Activated gamma-delta T cell treated with anti-CD3 and anti-CD28 coated beads, Interleukin-2, amount 50 U/mL, for 16 hours (primary cell): ENCODE measurements at places on chromosomes 16 and 17.

- no peak for DNase-seq
Measured at GRCh38 chr17:37111329-37111728, 162.6 kb downstream of the AATF start.

GRCh38 chr17:47959825-47960655, 2.4 kb upstream of the PRR15L start:
- DNase-seq: no peak

- no peak for DNase-seq
Measured at GRCh38 chr16:24734382-24734781, 4.9 kb downstream of the TNRC6A start.

- DNase-seq: peak; percentile 40
Measured at GRCh38 chr17:80254396-80255251, 6.0 kb upstream of the RNF213 start.

- DNase-seq: no peak
Measured at GRCh38 chr16:27745348-27745747, 195.4 kb downstream of the KATNIP start.

DNA sequence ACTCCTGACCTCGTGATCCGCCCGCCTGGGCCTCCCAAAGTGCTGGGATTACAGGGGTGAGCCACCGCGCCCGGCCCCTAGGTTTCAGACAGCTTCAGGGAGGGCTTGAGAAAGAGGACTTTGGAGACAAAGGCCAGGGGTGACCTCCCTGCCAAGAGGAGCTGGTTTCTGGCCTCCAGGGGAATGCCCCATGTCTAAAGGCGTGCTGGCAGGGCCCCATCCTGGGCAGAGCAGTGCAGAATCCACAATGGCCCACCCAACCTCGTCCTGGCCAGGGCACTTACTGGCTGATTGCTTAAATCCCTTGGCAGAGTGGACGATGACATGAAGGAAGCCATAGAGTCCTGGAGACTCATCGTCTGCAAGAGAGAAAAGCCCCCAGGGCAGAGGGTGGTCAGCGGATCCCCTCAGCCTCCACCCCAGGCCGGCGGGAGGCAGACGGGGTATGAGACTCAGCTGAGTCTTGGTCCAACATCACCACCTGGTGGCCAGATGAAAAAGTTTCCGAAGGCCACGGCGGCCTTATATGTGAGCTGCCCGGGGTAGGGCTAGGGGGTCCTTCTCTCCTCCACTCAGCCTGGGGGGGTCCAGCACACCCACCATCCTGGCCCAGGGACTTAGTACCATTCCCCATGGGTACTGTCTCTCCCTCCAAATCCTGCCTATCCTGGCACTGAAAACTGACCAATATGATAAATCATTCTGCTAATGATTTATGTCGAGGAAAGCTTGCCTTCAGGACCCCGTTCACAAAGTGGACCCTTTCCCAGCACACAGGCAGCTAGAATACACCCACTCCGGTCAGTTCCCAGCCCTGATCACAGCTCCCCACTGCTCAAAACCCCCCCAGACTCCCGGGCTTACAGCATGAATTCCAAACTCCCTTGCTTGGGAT, 59.1 kb downstream of the TIMM22 start:
- peak; percentile 18 for DNase-seq

GRCh38 chr16:57017251-57017650, 27.9 kb downstream of the NLRC5 start:
- DNase-seq: no peak

DNA sequence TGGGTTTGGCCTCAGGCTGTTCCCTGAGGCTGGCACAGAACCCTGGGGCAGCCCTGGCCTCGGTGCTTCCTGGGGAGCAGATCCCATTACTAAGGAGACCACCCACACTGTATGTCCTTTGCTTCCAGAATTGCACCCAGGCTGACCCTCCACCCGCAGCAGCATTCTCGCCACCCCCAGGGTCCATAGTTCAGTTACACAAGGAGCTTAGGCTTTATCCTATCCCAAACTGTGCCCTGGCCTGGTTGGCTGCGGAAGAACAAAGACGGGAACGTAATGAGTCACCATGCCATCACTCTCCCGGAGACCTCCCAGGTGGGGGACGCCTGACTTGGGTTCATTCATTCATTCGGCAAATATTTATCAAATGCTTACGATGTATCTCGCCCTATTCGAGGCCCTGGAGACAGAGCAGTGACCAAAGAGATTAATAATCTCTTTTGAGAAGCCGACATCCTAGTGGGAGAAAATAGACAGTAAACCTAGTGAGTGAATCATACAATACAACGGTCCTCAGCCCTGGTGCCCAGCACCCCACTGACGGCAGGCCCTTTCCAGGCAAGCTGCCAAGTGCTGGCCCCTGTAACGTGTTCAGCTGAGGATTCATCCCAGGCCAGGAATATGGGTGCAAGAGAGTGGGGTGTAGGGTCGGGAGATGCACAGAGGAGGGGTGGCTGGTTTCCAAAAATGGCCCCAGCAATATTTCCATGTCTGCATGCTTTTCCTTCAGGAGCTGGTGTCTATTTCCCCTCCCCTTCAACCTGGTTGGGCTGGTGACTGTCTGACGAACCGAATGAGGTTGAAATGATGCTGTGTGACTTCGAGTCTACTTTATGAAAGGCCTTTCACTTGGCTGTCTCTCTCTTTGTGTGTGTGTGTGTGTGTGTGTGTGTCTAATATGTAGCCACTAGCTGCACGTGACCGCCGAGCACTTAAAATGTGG, 134.2 kb downstream of the MGAT5B start:
- no peak for DNase-seq

DNA sequence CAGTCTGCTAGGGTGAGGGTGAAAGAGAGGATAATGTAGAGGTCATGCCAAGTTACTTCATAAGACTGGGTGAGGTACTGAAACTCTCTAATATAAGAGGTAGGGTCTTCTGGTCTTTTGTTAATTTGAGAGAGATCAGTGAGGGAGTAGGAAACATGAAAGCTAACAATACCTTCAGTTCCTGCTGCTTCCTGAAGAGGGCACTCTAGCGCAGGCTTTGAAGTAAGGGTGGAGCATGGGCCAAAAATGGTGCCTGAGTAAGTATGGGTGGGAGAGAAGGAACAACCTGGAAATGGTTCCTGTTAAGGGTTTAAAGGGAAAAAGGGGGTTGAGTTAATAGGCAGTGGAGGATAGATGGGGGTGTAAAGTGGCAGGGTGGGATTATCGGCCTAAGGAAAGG, 2449.5 kb downstream of the TP53TG3F start:
- DNase-seq: no peak

- no peak for DNase-seq
Measured at GRCh38 chr17:48491527-48492273, 39.1 kb downstream of the HOXB1 start.

DNA sequence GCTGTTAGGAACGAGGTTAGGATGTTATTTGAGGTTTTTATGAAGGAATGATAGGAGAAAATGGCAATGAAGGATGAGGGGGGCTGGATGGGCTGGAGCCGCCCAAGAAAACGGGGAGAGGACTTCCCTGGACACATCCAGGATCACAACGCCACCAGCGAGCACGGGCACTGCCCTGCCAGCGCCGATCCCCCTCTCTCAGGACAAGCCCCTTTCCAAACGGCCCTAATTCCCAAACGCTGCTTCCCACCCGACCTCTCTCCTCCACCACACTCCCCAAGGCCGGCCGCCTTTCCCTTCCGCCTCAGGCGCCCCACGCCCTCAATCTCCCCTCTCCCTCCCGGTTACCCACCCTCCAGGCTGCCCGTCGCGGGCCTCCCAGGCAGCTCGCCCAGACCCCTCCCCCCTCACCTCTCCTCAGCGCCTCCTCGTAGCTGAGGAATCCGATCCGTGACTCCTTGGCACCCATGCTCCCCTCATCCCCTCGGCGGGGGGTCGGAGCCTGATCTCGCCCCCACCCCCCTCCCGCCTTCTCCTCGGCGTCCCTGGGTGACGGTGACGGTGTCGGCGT, 377 bp downstream of the USP32 start:
- DNase-seq: no peak

DNA sequence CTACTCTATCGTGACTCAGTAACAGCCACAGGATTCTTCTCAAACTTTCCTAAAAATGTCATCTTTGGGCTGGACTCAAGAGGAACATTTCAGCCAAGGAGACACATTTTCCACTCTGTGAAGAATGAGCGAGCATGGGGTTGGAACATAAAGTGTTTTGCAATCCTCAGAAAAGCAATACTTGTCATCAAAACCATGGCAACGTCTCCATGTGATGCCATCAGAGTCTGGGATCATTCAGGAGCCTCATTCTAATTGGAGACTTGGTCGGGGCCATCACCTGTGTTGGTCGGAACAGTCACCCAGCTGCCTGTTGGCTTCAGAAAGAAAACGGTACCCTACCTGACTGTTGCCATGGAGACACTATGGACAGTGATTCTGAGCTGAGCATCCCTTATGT, 25.5 kb downstream of the MYOCD start:
- DNase-seq: no peak

- no peak for DNase-seq
Measured at GRCh38 chr17:69228018-69228417, 606 bp downstream of the ABCA10 start.

DNA sequence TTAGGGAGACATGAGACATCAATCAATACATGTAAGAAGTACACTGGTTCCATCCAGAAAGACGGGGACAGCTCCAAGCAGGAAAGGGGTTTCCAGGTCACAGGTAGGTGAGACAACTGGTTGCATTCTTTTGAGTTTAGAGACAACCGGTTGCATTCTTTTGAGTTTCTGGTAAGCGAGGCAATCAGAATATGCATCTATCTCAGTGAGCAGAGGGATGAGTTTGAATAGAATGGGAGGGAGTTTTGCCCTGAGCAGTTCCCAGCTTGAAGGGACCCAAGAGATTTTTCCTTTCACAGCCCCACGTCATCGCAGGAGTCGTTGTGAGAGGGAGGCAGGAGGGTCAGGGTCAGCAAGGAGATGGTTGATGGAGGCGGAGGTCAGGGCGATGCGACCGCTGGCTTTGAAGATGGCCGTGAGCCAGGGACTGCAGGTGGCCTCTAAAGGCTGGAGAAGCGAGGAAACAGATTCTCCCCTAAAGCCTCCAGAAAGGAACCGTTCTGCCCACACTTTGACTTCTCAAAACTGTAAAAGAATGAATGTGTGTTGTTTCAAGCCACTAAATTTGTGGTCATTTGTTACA, 36.5 kb downstream of the IRF8 start:
- DNase-seq: no peak

DNA sequence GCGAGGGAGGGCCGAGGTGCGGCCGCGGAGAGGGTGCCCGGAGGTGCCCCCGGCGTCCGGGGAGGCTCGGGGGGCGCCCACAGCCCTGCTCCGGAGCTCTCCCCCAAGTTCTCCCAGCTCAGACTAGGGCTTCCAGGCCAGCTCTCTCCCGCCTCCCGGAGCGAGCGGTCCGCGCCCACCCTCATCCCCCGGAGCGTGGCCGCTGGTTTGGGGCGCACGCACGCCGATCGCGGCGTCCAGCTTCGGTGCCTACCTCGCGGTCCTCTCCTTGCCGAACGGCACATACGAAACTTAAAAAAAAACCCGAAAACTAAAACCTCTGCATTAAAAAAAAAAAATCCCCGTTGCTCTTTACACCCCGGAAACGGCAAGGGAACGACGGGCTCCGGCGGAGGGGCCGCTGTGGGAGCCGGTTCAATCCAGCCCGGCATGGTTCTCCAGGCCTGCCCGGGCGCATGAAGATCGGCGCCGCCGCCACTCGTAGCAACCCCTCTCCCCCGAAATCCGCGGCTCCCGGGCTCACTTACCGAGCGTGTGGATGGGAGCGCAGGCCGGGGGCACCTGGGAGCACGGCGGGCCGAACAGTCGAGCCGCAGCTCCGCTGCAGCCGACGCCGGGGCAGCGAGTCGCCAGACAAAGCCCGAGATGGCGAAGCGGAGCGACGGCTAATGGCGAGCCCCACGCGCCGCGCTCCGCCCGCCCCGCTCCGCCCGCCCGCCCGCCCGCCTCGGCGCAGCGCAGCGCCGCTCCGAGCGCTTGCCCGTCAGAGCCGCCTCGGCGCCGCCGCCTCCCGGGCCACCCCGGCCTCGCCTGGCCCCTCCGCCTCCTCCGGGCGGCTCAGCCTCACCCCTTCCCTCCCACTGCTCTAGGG, 973 bp upstream of the UBTF start:
- DNase-seq: no peak

GRCh38 chr17:19492141-19492540, 41.5 kb upstream of the SLC47A1 start:
- no peak for DNase-seq

DNA sequence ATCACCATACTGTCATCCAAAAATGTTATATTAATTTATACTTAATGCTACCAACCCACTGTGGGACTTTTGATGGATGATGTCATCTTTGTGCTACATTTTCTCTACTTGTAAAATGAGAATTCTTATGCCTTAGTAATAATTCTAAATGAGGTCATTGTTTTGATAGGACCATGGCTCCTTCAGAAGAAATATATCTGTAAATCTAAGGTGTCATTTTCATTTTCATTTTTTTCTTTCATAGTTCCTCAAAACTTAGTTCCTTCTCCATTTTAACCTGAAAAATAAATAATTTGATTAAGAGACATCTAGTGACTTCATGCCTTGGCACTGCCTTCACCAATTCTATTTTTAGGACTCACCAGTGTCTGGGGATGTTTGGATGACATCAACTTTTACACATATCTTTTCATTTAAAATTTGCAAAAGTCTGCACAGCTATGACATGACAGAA, 48.7 kb downstream of the GPRC5B start:
- no peak for DNase-seq

DNA sequence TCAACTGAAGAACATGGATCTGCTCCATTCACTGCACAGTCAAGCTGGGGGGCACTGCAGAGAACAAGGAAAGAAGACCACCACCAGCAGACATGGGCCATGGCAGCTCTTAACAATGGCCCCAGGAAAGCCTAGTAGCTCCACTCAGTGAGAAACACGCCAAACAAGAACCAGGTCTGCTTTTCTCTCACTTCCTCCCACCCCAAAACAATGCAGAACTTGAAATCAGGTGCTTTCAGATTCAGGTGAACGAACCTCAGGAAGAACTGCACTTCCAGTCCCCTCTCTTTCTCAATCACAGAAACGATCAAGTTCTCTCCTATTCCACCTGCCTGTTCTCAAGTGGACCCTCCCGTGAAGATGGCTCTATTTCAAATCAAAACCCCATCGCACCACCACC, 155.6 kb downstream of the GRIN2A start:
- no peak for DNase-seq
